8988T (cell line): ENCODE measurements at places on chromosomes 7 and 10.

DNA sequence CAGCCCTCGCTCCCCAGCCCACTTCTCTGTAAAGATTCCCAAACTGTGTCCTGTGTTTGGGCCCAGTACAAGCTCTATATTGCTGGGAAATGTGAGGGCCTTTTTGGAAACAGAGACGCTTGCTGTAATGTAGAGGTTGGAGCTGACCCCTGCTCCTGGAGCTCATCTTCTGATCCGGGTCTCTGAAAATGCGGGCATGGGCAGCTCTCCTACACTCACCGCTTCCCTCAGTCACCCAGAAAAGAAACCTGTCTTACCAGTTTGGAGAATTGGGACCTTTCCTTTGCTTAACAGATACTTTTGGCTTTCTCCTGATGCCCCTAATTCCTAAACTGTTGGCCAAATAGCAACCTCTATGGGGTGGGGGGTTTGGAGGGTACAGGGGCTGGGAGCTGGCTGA lies 18.2 kb downstream of the BAG3 start:
- DNase-seq, result no peak

- no peak for DNase-seq
Measured at GRCh38 chr10:9244864-9245263, 1190.4 kb downstream of the GATA3 start.

DNA sequence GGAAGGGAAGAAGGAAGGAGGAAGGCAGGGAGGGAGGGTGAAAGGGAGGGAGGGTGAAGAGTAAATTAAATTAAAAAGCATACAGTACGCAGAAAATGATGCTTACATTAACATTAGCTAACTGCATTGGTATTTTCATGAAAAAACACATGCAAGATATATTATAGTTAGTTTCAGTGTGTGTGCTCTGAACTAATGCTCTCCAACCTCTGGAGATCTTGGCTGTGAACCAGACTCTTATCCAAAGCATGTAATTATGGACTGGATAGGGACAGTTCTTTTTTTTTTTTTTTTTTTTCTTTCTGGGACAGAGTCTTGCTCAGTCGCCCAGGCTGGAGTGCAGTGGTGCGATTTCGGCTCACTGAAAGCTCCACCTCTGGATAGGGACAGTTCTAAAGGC lies 357.0 kb downstream of the FRMD4A start:
- DNase-seq, result no peak

DNA sequence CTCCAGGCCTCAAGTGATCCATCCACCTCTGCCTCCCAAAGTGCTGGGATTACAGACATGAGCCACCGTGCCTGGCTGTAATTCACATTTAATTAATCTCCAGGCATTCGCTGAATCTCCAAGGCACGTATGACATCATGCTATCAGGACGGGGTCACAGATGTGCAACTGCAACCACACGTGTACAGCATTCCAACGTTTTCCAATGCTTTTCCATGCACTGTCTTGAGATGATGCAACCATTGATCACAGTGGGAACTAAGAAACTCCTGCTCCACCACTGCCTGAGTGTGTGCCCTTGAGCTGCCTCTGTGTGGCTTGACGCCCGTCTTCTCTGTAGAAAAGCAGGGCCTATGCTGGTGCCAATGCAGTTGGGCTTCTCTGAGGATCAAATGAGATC lies 119.8 kb upstream of the LYZL2 start:
- DNase-seq, result no peak

DNA sequence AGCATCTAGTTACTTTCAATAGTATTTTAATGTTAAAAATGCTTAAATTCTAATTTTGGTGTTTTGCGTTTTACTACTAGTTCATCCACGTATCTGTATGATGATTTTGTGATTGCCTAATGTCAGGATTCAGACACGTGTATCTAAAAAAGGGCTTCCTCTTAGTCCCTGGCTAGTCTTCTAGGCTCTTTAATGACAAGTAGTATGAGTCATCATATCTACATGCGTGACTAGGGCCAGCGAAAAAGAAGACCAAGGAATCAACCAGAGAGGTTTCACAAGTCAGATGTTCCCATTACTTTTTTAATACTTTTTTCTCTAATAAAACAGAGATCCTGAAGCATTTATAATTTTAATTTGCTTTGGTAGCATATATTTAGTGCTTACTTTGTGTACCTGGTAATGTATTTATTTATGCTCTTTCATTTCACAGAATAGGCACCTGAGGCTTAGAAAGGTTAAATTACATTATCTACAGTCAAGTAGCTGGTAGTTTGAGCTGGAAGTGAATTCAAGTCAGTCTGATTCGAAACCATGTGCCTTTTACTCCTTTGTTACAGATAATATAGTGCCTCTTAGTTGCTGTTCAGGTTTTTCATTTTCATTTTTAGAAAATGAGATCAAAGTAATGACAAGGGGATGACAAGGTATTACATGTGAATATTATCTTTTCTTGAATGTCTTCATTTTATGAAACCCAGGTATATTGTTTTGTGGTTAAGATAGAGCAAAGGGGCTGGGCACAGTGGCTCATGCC lies 140.3 kb downstream of the FOXP2 start:
- no peak for DNase-seq

DNA sequence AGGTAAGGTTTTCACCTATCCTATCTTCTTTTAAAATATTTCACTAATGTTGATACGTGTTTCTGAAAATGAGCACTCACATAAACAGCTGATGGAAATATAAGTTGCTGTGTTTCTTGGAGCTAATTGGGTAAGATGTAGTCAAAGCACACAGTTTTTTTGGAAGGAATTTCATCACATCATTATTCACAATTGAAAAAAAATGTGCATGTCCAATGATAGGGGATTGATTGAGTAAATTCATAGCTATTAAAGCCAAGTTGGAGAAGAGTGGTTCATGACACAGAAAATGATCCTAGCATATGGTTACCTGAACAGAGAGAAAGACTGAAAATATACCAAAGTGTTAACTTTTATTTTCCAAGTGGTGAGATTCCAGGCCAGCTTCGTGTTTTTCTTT lies 29.6 kb downstream of the GLI3 start:
- DNase-seq, result no peak

- no peak for DNase-seq
Measured at GRCh38 chr10:103657061-103657591, 163.6 kb downstream of the NEURL1 start.

DNA sequence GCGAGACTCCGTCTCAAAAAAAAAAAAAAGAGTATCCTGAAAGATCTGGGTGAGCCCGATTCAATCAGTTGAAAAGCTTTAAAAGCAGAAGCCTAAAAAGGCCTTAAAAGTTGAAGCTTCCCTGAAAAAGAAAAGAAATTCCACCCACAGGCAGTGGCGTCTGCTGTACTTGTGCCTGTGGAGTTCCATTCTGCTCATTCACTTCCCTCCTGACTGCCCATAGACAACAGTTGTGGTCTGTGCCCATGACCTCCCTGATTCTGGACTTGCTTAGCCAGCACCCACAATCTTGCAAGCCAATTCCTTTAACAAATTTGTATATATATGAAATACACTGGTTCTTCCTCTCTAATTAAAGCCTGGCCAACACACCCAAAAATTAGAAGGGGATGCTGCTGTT lies 141.7 kb downstream of the DLG5 start:
- DNase-seq, result no peak

DNA sequence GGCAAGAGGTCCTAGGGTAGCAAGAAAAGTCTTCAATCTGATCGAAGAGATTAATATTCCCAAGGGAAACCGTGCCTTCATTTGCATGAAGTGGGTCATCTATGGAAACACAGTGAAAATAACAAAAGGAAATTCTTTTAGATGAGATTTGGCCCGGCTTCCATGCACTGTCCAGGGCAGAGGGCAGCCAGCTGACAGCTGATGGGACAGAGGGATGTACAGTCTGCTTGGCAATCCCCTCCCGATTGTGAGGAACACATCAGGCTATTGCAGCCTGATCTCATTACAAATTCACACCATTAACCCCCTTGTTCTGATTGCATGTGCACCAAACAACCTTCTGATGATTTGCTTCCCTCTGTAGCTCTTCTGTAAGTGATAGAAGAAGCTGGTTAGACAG lies 105.3 kb downstream of the FRMD4A start:
- DNase-seq, result no peak

DNA sequence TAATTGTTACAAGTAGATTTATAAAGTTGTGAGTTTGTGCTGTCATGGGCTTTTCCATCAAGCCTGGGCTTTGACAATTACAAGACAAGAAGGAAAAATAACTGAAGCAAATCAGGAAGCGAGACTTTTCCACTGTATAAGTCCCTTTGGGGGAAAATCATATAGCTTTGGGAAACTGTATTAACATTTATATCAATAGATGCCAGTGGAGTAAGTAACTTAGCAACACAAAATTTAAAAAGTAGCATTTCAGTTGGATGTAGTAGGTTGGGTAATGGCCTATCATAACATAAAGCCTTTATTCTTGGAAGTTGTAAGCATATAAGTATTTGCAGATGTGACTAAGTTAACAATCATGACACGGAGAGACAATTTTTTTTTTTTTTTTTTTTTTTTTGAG lies 931.1 kb downstream of the CNTNAP2 start:
- no peak for DNase-seq

- no peak for DNase-seq
Measured at GRCh38 chr7:41247143-41247865, 455.6 kb downstream of the INHBA start.

DNA sequence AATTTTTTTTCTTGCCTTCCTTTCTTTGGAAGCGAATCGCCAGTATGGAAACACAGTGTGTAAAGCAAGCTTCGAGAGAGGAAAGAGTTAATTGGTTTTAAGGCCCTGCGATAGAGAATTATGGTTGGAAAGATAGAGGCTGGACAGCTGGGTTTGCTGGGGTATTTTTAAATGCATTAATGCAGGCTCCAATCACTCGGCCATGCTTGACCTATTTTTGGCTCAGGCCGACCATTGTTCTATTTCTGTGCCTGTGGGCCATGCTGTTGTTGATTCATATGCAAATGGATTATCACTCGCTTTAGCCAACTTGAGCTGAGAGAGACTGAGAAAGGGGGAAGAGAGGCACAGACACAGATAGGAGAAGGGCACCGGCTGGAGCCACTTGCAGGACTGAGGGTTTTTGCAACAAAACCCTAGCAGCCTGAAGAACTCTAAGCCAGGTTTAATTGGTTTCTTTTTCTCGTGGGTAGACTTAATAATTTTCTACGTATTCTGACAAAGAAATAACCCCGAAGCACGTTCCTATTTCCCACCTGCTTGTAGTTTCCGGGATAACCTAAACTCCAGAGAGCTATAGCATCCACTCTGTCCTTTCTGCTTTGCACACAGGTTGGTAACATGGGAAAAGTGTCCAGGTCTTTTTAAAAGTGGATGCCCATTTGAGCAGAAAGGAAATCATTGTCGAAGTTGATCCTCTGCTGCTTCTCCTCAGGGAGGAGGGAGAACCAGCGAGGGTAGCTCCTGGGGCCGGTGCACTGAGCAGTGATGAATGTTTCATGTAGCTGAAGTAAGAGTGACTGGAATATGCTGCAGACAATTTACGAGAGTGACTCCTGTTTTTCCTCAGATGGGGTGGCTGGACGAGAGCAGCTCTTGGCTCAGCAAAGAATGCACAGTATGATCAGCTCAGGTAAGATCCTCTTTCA lies at the start of gene HDAC9:
Gene HDAC9 (plus strand): TSS at position 338 of the 929 bp plus-strand sequence. CDS start 554 bp downstream, at position 892.
- DNase-seq, result no peak

- no peak for DNase-seq
Measured at GRCh38 chr10:99430116-99430450, 341 bp downstream of the GOT1 start.

DNA sequence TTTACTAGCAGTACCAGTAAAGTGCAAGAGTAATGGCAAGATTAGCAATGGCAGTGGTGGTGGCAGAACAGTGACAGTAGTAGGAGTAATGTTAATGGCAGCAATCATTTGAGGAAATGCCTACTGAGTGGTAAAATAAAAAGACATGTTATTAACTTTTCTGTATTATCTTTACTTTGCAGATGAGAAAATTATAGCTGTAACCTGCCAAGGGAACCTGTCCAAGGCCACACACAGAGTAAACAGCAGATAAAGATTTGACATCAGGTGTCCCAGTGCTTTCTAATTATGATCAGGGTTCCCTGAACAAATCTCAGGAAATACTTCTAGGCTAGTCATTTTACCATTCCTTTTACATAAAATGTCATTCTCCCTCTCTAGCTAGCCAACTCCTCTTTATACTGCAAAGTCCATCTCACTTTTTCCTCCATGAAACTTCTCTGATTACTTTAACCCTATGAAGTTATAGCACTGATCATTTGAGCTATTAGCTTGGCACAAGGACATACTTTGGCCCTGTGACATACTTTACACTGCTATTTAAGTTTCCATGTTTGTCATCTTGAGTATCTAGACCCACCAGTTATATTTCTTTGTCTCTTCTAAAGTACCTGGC lies 219.1 kb downstream of the TAX1BP1 start:
- no peak for DNase-seq

DNA sequence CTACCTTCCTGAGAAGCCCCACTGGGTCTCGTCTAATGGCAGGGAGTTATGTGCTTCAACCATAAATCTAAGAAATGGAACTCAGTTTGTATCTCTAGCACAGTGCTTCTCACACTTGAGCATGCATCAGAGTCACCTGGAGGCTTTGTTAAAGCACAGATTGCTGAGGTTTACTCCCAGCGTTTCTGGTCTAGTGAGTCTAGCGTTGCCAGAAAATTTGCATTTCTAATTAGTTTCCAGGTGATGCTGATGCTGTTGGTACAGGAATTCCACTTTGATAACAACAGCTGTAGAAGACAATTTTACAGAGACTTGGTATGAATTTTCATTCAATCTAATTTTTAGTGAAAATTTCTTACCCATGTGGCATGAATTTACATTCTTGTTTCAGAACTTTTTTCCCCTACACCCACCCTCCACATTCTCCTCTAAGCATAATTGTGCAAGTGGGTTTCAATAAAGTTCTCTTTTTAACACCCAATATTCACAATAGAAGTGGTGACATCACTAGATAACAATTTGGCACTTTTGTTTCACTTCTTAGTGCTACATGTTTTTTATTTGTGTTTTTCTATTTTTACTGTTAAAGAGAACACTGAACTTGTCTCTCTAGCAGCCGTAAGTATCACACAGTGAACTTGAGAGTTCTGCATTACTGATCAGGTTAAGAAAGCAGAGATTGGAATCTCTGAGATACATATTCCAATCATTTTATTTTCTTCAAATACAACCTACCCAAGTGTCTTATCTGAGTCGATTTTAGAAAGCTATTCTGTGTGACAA lies 48.4 kb upstream of the BET1 start:
- DNase-seq, result no peak

- no peak for DNase-seq
Measured at GRCh38 chr7:100911484-100911883, 15.8 kb upstream of the ACHE start.

GRCh38 chr7:1309996-1310395 lies 77.3 kb downstream of the UNCX start:
- DNase-seq, result no peak
